ENCODE measurements at places on chromosomes 12 and 14.

GRCh38 chr14:94239406-94239805, 53.7 kb downstream of the SERPINA10 start:
- no peak for DNase-seq

- DNase-seq = no peak
Observed at GRCh38 chr12:66268562-66268961, 33.7 kb upstream of the HELB start.

GRCh38 chr12:92769124-92769901, 66.5 kb downstream of the PLEKHG7 start:
- peak; percentile 50 for DNase-seq

- peak; percentile 36 for DNase-seq
Observed at GRCh38 chr12:46946137-46946536, 120.3 kb upstream of the SLC38A4 start.

DNA sequence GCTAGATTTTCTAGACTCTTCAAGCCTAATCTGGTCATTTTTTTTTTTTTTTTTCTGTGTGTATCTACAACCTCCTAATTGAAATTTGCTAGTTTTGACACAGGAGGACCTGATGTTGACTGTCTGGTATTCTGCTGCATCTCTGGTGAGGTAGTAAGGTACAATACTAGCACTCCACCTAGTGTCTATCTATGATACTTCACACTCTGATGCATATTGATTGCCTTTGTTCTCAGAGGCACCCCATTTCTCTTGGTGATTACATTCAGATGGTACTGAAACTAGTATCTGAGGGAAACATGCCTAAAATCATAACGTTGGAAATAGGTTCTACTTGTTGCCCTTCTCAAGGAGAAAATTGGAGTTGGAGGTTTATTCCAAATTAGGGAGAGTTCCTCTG, 930.5 kb upstream of the NOVA1 start:
- peak; percentile 79 for DNase-seq

- peak; percentile 59 for DNase-seq
Observed at GRCh38 chr12:66152732-66153131, 17.1 kb downstream of the TMBIM4 start.
